BJ (cell line): ENCODE measurements at places on chromosomes 4 and X.
A peak's percentile ranks its signal among the peaks of the same experiment; 100 is the strongest.

DNA sequence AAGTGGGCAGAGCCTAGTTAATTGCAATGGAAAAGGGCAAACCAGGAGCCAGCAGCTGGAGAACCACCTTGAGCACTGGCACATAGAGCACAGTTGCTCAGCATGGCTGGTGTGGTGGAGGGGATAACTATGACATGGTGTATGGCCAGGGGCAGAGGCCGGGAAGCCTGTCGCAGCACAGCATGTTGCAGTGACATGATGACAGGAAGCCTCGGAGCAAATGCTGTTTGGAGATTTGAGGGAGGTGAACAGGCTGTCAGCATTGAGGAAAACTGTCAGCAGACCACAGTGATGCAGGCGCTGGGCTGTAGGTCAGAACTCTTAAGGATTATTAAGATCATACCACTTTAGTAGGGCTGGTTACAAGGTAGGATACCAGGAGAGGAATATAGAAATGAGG is 228.7 kb downstream of the CBR4 start:
- no peak for DNase-seq

- DNase-seq = no peak
Observed at GRCh38 chr4:74640111-74640903, 154.0 kb downstream of the BTC start.

DNA sequence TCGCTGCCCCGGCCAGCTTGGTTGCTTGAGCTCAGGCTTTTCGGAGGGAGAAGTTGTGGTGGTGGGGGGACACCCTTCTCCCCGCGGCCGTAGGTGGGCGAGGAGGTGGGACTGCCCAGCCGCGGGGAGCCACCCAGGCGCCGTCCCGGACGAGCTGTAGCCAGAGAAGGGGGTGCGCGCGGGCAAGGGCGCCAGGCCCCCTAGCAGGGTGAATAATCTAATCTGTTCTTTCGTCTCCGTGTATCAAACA is 3.1 kb downstream of the MID1IP1 start:
- no peak for DNase-seq

- DNase-seq = no peak
Observed at GRCh38 chr4:31955346-31955745, 1235.2 kb downstream of the PCDH7 start.

- DNase-seq = no peak
Observed at GRCh38 chr4:58061967-58062366, 951.8 kb upstream of the IGFBP7 start.

GRCh38 chrX:323721-324628 is 5.4 kb upstream of the GTPBP6 start:
- no peak for DNase-seq

DNA sequence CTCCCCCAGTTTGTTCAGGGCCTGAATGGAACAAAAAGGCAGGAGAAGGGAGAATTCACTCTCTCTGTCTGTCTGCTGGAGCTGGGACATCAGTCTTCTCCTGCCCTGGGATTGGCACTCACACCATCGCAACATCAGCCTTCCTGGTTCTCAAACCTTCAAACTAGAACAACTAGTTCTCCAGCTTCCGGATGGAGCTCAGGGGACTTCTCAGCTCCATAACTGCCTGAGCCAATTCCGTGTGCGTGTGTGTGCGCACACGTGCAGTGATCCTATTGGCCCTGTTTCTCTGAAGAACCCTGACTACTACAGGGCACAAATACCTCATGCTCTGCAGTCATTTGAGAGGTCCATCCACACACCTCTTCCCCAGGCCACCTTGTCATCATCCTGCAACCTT is 18.7 kb upstream of the MAN2B2 start:
- DNase-seq = no peak

- DNase-seq = no peak
Observed at GRCh38 chr4:52751487-52751911, 274 bp upstream of the ERVMER34-1 start.

DNA sequence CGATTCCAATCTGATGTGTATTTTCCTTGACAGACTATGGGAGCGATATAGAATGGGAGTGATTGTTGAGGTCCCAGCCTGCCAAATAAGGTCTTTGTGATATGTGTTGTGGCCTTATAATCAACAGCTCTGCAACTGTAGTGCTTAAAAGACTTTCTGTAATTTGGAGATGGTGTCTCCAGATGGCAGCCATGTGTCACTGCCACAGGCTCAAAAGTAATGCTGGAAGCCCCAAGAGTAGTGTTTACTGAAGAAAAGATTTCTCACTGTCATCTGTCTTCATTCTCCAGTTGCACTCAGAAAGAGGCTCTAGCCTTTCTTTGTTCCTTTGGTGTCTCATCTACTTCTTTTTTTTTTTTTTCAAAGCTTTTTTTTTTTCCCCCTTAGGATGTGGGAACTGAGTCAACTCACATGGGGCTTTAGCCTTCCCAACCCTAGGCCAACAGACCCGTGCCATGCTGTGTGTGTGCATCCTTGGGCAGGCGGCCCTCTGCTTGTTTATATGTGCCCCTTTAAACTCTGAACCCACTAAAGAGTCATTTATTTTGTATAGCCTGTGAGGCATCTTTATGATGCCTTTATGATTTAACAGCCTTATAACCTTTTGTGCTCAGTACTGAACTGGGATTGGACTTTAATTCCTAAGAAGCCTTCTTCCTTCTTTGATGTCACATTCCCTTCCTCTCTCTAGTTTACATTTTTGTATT is 15.6 kb downstream of the SRPX2 start:
- no peak for DNase-seq

DNA sequence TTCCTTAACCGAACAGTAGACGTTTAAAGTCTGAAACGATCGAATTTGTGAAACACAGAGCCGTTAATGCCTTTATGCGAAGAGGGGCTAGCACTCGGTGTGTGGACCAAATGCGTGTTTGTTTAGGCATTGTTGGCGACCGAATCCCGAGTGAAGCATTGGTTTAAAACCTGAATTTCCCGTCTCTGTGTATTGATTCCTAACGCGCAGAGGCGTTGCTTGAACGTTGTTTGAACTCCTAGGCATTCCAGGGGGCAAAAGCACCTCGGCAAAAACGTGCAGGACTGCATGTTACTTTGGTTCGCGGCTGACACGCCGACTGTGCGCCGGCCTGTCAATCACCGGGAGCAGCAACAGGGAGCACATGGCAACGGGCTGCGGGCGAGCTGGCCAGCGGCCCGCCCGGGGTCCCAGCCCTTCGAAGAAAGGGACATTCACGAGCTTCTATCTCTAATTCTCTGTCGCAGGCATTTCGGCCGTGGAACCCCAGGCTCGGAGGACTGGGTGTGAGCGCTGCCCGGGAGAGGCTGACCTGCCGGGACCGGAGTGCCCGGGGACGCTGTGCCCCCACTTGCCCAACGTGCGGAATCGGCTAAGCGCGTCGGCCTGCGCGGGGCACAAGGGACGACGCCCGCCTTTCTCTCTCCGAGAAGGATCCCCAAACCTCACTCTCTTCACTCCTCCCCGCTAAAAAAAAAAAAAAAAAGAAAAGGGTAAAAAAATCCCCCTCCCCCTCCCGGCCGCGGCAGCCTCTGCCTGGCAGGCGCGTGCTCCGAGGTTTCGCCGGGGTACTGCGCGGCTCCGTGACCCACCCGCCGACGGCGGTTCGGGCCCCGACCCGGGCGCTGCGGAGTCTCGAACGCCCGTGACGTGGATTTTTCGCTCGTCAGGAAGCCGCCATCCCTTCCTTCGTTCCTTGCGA is 810 bp downstream of the SPRY1 start:
- DNase-seq = no peak

DNA sequence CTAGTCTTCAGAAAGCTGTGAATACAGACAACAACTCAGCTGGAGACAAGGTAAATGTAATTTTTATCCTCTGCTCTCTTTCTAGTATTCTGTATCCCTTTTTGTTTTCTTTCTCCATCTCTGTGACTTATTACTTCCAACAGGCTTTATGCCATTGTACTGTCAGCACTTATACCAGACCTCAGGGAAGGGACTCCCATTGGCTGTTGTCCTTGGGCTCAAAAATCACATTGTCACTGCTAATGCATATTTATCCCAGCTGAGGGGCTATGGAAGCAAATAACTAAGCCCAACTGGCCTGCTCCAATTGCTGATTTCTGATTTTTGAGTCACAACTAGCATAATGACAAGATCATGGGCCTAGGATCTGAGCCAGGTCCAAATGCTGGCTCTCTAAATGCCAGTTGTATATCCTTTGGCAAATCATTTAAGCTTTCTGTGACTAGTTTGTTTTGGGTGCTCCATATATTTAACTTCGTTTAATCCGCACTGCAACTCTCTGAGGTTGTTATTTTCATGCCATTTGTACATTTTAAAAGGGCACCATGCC is 395.1 kb upstream of the GNPDA2 start:
- DNase-seq = no peak

DNA sequence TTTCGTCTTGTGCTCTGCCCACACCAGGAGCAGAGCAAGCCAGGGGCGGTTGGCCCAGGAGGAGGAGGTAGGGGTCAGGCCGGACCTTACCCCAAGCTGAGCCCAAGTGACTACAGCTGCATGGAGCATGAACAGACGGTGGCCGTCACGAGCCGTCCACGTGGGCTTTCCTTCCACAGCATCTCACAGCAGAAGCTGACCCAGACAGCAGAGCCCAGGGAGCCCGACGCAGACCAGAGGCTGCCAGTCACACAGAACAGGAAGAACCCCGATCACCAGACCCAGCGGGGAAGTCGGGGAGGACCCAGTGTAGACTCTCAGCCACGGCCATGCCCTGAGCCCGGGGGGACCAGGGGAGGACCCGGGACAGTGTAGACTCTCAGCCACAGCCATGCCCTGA is 58.0 kb downstream of the FAM53A start:
- no peak for DNase-seq

DNA sequence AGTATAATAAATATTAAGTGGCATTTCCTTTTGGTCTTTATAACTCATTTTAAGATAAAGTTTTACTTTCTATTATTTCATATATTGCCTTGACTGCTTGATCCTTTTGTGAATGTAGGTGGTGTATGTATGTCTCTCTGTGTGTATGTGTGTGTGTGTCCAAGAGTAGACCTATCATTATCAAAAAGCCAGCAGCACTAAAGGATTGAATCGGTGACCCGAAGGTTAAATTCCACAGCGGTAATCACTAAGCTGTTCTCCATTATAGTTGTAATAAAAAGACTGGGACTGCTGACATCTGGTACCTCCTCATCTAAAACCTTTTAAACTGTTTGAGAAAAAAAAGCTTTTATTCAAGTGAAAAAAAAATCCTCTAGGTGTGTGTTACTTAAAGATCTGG is 1014.8 kb downstream of the PCDH7 start:
- DNase-seq = no peak

GRCh38 chr4:113675731-113676697 is 85.5 kb downstream of the CAMK2D start:
- DNase-seq = no peak

DNA sequence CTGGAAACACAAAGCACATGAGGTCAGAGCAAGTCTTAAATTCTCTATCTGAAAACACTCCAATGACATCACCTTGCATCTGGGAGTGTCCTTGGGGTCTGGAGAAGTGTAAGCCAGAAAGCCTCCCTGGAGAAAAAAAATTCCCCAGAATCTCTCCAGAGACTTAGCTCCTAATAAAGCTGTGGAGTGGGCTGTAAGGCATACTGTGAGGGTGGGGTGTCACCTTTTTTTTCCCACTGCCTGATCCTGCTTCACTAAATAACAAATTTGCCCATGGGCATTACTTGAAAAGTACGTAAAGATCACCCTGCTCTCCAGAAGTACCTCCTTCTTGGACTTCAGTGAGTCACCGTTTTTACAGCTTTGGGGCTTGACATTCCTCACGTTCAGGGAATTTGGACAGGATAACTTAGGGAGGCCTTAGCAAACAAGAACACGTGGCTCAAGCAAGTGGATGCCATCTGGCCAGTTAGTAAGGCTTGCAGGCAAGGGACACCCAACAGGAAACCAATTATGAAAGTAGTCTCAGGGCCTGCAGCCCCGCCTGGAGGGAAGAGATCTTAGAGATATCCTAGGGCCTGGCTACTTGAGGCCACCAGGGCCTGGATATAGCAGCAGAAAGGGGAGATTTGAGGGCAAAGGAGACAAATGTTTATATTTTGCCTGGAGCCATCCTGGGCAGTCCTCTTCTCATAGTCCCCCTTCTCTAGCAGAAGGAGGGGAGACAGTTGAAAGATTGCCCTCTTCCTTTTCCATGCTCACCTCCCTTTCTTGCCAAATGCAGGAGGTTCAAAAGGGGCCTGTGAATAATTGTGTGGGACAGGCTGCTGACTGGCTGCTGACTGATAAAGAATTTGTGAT is 60.1 kb upstream of the PLAC1 start:
- peak; percentile 97 for DNase-seq

GRCh38 chrX:7503251-7503650 is 339.7 kb upstream of the VCX start:
- no peak for DNase-seq

DNA sequence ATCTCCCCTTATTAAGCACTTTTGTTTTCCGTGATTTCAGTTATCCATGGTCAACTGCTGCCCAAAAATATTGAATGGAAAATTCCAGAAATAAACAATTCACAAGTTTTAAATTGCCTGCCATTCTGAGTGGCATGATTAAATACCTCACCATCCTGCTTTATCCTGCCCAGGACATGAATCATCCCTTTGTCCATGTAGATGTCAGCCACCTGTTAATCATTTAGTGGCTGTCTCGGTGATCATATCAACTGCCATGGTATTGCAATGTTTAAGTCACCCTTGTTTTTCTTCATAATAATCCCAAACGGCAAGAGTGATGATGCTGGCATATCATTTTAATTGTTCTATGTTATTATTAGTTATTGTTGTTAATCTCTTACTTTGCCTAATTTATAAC is 79.8 kb upstream of the LHFPL1 start:
- no peak for DNase-seq

DNA sequence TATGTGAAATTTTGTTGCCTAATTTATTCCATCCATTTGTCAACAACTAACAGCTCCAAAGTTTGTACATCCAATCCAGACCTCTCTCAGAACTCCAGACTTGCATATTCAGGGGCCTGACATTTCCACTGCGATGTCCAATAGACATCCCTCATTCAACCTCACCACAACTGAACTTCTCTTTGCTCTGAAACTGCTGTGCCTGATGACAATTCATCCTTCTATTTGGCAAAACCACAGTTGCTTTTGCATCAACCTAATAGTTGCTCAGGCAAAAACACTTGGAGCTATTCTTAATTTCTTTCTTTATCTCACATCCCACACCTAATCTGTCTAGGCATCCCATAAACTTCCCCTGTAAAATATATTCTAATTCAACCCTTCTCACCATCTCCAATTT is 56.5 kb downstream of the ANTXR2 start:
- no peak for DNase-seq

- DNase-seq = no peak
Observed at GRCh38 chr4:7674706-7675105, 240.0 kb upstream of the PSAPL1 start.
